H4 (cell line): ENCODE measurements at places on chromosomes 5 and 9. TPM values are rescaled to one million over a fixed set of nuclear protein-coding genes. Genes with fewer than 3 reads are reported as not detected.

The ANKRD34B gene
- total RNA-seq, result not detected in 2 replicates

The PCDHB7 gene
- 5.1 and 6.9 TPM in 2 replicates for total RNA-seq

The PCDHA2 gene
- total RNA-seq, result 0.72 and 0.82 TPM in 2 replicates

The SLC6A7 gene
- total RNA-seq, result not detected in 2 replicates

The IL9 gene
- total RNA-seq, result not detected in 2 replicates

The PCDHB4 gene
- total RNA-seq, result 0.21 TPM in 1 of 2 replicates, not detected in the other
